ENCODE measurements at places on chromosomes 2 and 18.

- no peak for DNase-seq
Measured at GRCh38 chr2:176242276-176242675, 27.0 kb upstream of the MTX2 start.

DNA sequence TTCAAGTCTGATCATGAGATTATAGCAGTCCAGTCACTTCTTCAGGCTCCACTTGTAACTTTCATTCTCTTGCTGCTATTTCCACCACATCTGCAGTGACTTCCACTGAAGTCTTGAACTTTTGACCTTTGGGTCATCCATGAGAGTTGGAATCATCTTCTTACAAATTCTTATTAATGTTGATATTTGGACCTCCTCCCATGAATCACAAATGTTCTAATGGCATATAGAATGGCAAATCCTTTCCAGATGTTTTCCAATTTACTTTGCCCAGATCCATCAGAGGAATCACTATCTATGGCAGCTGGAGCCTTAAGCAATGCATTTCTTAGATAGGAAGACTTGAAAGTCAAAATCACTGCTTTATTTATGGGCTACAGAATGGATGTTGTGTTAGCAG lies 159.4 kb downstream of the LTBP1 start:
- no peak for DNase-seq

GRCh38 chr2:222372993-222373392 lies 51.4 kb upstream of the SGPP2 start:
- DNase-seq: no peak

DNA sequence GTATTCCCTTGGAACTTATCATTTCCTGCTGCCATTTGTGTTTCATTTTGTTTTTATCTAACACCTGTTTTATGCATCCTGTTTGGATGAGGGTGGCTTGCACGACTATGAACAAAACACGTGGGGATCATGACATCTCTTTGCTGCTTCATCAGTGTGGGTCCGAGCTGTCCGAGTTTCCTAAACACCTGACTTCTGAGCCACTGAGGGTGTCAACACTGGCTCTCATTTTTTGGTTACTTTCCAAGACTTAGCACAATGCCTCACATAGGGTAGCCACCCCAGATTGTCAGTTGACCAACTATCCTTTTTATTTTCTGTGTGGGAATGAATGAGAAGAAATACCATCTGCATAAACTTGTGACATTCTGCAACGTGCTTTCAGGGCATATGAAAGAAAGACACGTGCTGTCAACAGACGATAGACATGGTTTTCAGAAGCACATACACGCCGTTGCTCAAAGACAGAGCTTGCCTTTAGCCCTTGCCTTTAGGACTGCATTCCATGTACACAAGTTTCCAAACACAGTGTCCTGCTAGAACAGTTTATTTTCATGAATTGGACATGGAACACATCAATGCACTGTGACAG lies 166.7 kb downstream of the MYT1L start:
- no peak for DNase-seq

- DNase-seq: no peak
Measured at GRCh38 chr2:147657086-147658000, 187.5 kb upstream of the ACVR2A start.

DNA sequence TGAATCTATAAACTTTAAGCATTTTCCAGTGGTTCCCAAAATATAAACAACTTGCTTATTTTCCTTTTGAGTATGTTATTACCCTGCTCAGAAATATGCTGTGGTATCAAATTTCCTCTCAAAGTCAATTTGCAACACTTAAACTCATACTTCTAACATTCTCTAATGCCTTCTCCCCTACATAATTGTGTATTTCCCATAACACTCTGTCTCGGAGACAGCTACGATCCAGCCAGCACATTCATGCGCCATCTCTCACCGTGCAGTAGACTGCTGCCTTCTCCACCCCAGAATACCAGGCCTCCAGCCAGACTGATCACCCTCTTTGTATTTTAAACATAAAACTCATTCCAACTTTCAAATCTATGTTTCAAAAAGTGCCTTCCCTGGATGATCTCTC lies 41.8 kb downstream of the TIMM21 start:
- DNase-seq: no peak

- no peak for DNase-seq
Measured at GRCh38 chr2:75268112-75268511, 68.8 kb upstream of the TACR1 start.

DNA sequence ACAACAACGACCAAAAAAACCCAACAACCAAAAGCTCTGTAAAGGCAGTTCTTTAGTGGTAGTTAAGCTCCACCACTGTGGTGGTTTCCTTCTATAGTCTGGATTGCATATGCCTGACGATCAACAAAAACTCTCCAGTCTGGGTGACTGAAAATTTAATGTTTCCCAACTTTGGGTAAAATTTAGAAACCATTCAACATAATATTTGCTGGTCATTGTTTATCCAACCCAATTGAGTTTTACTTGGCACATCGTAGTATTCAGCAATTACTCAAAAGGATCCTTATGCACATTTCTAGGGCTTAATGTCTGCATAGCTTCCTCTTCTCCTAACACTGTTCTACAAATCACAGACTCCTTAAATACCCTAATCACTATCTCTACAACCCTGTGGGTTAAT lies 1080.2 kb upstream of the NRXN1 start:
- no peak for DNase-seq

GRCh38 chr2:12176623-12177454 lies 430.4 kb downstream of the LPIN1 start:
- DNase-seq: no peak

GRCh38 chr2:163659224-163659623 lies 76.6 kb downstream of the FIGN start:
- DNase-seq: no peak

- DNase-seq: no peak
Measured at GRCh38 chr2:72004201-72004915, 143.3 kb downstream of the CYP26B1 start.

GRCh38 chr2:43057742-43058725 lies 168.4 kb downstream of the ZFP36L2 start:
- DNase-seq: no peak

GRCh38 chr2:10407841-10408648 lies 40.1 kb downstream of the ODC1 start:
- peak; percentile 60 for DNase-seq

GRCh38 chr2:225458431-225459117 lies 59.1 kb downstream of the NYAP2 start:
- no peak for DNase-seq

GRCh38 chr2:163877316-163877715 lies 141.5 kb upstream of the FIGN start:
- no peak for DNase-seq

GRCh38 chr2:120294008-120294340 lies 41.3 kb downstream of the RALB start:
- DNase-seq: no peak

DNA sequence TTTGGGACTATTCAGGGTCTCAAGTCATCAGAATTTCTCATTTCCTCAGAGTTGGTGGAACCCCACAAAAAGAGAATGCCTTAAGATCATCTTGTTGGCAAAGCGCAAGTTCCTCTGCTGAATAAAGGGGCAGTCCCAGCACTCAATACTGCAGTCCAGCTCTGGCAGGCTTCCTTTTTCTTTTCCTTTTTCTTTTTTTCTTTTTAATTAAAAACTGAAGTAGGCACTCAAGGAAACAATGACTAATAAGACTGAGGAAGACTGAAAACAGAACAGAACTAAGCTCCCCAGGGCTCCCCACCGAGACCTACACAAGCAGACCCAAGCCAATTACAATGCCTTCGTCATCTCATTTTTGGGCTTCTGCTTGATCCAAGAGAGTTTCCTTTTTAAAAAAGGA lies 82.0 kb downstream of the STK39 start:
- DNase-seq: no peak

GRCh38 chr2:174916270-174916930 lies 88.8 kb downstream of the CHN1 start:
- DNase-seq: no peak

DNA sequence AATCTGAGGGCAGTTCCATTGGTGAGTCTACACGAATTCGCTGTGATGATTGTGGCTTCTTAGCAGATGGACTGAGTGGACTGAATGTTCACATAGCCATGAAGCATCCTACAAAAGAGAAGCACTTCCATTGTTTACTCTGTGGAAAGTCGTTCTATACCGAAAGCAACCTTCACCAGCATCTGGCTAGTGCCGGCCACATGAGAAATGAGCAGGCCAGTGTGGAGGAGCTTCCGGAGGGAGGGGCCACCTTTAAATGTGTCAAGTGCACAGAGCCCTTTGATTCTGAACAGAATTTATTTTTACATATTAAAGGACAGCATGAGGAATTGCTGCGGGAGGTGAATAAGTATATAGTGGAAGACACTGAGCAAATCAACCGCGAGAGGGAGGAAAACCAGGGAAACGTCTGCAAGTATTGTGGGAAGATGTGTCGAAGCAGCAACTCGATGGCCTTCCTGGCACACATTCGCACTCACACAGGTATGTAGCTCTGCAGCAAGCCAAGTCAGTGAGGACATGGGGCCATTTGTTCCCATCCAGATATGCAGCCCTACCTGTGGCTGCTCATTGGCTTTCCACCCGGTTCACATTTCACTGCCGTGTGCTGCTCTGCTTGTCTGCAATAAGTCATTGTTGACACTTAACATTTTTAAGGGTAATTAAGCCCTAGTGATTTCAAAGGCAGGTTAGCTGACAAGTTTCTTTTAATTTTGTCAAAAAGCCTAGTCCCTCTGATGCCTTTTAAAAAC lies 37.7 kb downstream of the ZNF407 start:
- no peak for DNase-seq

GRCh38 chr18:69935319-69936190 lies 12.1 kb downstream of the CD226 start:
- peak; percentile 75 for DNase-seq

DNA sequence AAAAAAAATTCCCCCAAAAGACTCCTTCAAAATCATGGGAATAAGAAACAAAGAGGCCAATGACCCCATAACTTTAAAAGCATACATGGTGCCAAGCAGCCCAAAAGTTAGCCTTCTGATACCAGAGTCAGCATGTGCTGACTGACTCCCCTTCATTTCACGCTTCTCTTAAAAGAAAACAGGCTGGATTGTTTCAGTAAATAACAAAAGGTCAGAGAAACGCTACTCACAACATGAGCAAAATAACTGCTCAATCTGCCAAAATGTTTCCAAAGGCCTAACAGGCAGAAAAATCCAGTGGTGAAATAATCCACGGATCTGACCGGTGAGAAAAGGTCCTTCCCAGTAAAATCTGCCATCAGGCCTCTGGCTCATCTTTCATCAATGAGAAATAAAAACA lies 71.6 kb downstream of the BCL2 start:
- DNase-seq: no peak

GRCh38 chr2:85429213-85429923 lies 10.9 kb downstream of the SH2D6 start:
- DNase-seq: no peak

GRCh38 chr2:26011609-26011989 lies 22.3 kb upstream of the RAB10 start:
- no peak for DNase-seq

DNA sequence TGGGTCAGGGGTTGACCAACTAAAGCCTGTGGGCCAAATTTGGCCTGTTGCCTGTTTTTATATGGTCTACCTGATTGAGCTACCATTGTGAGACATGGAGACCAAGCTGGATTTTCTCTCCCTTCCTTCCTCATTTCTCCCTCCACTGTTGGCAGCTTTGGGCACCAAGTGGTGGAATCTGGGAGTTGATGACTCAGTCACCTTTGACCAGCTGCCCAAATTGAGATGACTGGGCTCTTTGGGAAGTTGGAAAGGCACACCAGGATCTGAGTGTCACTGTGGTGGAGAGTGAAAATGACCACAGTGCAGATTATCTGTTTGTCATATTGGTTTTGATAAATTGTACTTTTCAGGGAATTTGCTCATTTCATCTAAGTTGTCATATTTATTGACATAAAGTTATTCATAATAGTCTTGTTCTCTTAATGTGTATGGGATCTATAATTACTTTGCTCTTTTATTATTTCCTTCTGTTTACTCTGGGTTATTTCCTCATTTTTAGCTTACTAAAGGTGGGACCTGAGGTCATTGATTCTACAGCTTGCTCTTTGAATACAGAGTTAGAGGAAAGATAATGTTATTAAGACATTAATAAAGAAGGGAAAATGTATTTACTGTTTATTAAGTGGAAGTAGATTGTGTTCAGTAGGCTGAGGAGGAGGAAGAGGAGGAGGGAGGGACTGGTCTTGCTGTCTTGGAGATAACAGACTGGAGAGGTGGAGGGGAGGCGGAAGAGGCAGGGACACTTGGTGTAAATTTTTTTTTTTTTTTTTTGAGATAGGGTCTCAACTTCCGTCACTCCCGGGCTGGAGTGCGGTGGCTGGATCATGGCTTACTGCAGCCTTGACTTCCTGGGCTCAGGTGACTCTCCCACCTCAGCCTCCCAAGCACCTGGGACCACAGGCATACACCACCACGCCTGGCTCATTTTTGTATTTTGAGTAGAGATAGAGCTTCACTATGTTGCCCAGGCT lies 31.8 kb downstream of the AGFG1 start:
- DNase-seq: no peak

DNA sequence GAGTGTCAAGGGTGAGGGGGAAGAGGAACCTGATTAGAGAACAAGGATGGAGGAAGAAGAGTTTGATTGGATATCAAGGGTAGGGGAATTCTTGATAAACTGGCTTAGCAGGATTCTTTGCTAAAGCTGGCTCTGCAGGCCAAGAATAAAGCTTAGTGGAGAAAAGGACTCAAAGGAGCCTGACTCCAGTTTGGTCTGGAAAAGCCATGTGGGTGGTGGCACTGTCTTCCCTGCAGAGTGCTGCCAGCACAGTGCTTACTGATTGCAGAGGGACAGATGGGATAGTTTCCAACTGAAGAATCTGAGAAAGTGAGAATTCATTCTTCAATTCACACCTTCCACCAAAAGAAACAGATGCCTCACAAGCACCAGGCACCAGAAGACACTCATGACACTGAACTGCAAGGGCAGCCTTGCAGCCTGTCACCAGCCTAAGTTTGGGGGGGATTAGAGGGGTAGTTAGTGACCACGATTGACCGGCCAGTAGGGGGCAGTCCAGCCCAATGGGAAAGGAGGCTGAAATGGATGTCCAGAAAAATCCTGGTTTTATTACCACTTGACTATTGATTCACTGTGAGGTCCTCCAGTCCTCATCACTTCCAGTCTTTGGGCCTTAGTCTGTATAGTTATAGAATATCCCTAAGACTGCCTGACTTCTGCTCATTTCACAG lies 334.5 kb downstream of the SMAD2 start:
- DNase-seq: peak; percentile 9

Data from activated T-cell treated with anti-CD3 and anti-CD28 coated beads for 48 hours (primary cell).